ENCODE measurements at places on chromosomes 1 and 21.

- no peak for DNase-seq
These were observed 41.5 kb downstream of the CEP350 start for GRCh38 chr1:179996099-179996498.

GRCh38 chr1:19336543-19336942, 24.4 kb downstream of the SLC66A1 start:
- no peak for DNase-seq

GRCh38 chr1:176789571-176790090, 326.7 kb downstream of the PAPPA2 start:
- no peak for DNase-seq

- peak; percentile 73 for DNase-seq
These were observed at the start of gene ADAM15 for GRCh38 chr1:155050560-155051341. TSS of gene ADAM15 (plus strand) at chr1:155051316. CDS start at chr1:155051387, 71 bp downstream.
